ENCODE measurements at places on chromosomes 2 and 18.

- DNase-seq = no peak
These were observed 41.5 kb upstream of the DSC1 start for GRCh38 chr18:31204166-31204565.

GRCh38 chr2:192535956-192536921 is 341.5 kb upstream of the TMEFF2 start:
- DNase-seq = no peak

GRCh38 chr2:232386740-232387450 is 8.3 kb downstream of the ALPP start:
- DNase-seq = no peak

DNA sequence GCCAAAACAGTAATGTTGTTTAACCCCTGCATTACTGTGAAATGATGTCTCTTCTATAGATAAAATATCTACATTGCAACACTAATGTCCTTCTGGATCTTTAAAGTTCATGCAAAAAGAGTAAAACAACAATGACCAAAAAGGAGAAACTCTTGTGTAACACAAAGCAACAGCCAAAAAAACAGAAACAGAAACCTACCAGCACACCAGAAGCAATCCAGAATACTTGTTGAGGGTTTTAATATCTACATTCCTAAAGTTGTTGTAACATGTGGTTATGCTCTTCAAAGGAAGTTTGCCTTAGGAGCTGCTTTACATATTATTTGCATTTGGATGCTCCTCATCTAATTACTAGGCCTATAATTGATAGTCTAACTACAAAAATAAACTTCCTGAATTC is 157.2 kb downstream of the BABAM2 start:
- no peak for DNase-seq

GRCh38 chr18:44700652-44701051 is 20.0 kb downstream of the SETBP1 start:
- DNase-seq = no peak

DNA sequence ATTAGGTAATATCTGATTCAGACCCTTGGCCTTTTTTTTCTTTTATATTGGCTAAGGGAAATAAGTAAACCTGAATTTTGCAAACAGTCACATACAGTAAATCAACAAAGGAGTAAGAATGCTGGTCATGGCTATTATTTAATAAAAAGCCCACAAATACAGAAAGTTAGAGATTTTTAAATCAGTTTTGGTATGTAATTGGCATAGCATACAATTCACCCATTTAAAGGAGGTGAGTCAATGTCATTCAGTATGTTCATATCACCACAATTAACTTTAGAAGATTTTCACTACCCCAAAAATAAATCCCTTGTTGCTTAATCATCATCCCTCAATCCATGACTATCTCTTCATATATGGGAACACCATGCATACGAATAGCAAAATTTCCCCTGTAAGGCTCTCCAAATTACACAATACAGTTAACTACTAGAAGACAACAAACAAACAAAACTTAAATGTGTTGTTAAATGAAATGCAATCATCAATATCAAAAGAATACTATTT is 45.9 kb upstream of the NYAP2 start:
- no peak for DNase-seq

GRCh38 chr18:21452276-21452780 is 148.2 kb downstream of the ESCO1 start:
- DNase-seq = no peak

- no peak for DNase-seq
These were observed 34.1 kb upstream of the GNAL start for GRCh38 chr18:11654736-11655605.

DNA sequence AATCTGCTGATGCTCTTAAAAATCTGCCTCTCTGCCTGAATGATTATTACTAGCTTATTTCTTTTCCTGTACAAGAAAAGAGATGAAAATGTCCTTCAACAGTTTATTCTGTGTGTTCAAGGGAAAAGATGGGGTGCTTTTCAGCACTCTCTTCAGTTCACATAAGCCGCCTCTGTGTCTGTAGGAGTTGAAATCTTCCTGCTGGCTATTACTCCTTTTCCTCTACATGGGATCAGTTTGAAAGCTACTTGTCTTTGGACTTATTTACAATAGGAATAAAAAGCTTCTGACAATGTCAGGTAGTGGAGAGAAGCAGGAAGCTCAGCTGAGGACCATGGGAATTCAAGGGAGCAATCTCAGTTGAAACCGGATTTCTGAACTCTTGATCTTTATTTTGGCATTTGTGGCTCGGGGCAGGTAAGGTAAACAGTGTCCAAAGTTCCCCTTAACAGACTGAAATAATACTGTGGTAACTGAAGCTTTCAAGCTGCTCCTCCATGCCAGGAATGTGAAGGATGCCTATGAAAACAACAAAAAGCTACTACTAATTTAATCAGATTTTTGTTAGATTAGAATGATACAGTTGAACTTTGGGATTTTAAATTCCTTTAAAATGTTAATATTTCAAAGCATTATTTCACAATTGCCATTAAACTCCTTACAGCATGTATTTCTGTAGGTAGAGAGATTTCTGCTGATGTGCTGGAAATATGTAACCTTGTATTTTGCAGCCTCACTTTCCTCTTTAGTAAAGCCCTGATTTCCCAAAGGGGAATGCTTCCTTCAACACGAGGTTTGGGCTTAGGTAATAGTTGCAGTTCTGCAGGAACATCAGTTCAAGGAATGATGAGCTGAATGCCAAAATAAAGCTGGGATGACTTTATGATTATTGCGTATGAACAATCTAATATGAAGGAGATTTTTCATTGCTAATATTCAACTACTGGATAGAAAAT is 43.6 kb downstream of the MAPRE2 start:
- DNase-seq = no peak

GRCh38 chr2:223625652-223626051 is 23.5 kb upstream of the SCG2 start:
- no peak for DNase-seq

- DNase-seq = no peak
These were observed 120.8 kb downstream of the RHBDD1 start for GRCh38 chr2:226956659-226957058.

DNA sequence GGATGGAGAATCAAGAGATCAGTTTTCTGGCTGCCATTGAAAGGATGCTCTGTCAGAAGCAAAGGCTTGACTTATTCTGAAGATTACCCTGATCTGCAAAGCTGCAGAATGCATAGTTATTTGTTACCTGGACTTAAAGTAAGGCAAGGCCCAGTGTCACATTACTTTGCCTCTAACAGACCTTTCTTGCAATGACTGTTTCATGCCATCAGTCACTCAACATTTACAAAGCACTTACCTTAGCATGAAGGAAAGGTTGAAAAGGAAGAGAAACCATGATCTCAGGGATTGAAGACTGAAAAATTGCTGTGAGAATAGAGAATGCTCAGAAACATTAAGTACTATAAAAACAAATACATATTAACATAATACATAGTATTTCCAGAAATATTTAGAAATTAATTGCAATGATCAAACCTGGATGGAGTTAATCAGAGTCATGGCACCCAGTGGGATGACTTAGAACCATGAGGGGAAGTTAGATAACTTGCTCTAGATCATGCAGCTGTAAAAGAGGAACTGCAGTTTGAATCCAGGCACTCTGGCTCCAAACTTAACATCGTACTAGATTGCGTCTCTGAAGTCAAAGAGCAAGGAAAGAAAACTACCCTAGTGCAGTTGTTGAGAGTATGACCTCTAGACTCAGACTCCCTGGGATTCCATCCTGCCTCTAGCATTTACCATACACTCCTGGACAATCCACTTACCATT is 26.5 kb upstream of the FAM117B start:
- DNase-seq = no peak

DNA sequence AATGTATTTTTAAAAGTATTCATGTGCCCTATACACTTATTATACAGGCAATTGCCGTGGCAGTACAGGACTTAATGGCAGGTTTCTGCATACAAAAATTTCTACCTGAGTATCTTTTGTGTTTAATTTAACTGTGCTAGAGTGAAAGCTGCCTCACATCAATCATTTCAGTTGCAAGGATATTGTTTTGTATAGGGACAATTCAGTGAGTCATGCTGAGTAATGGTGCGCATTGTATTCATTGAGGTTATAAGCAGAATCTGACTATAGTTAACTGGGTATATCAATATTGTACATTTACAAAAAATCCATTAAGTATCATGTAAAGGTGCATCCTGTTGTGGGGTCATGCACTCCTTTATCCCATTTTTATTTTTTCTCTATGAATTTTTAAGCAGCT is 121.5 kb downstream of the GCA start:
- no peak for DNase-seq

DNA sequence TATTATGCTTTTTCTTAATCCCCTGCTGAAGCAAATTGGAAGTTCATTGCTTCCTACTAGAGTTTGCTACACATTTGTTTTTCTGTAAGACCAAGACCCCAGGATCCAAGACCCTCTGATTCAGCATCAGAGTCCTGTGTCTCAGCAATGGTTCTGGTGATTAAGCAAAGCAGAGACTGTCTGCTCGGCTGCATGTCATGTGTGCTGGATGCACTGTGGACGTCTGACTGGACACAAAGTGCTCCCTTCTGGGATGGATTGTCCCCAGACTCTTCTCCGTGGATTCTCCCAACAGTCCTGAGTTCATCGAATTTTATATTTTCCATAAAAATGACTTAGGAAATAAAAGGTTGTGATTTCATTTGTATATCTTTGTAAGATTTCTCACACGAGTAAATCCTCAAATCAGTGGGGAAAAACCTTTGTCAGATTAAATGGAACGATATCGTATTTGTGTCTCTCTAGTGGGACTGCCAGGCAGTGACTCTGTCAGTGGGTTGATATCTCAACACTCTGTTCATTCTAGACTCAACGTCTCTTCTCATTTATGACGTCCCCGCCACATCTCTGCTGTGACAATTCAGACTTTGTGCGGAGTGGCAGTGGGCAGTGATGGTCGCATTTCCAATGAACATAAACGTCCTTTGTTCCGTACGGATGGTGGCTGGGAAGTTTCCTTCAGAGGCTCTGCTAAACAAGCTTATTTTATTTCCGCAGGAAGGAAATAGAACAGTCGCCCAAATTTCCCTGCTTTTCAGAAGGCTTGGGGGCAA is 58.6 kb downstream of the NCAPH start:
- DNase-seq = no peak

DNA sequence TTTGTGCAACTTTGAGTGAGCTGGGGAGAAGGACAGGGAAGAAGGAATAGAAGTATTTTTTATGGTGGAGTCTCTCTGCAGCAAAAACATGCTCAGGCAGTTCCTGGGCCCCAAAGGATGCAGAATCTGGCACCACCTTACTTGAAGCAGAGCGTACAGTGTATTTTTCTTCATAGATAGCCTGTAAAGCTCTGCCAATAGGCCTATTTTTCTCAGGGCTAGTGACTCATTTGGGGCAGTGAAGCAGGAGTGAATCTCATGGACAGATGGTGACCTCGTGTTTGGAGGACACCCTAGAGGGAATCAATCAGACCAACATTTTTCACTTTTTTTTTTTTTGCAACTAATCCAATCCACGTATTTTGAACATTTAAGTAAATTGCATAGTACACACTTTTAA is 268.1 kb upstream of the CXCR4 start:
- no peak for DNase-seq

GRCh38 chr2:108278631-108279030 is 10.1 kb upstream of the SULT1C2 start:
- DNase-seq = no peak

GRCh38 chr2:151543876-151544275 is 134.2 kb downstream of the RIF1 start:
- no peak for DNase-seq

GRCh38 chr18:23716966-23717365 is 27.7 kb downstream of the LAMA3 start:
- DNase-seq = no peak

DNA sequence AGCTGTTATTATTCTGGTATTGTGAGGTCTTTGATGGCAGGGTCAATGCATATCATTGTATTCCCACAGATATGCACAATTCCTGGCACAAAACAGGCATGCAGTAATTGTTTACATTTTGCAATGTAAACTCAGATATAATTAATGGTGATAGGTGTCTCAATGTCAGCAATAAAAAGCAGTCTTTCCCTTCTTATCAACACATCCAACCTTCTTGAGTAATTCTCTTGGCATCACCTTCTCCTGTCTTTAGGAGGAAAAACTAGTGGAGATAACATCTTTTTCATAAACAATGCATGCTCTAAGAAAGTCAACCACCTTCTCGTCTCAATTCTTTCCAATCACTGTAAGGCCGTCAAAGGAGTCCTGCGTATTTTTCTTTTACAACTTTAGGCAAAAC is 313.3 kb upstream of the GULP1 start:
- DNase-seq = no peak

GRCh38 chr2:174778085-174778981 is 14.1 kb upstream of the CHRNA1 start:
- DNase-seq = peak; percentile 10

DNA sequence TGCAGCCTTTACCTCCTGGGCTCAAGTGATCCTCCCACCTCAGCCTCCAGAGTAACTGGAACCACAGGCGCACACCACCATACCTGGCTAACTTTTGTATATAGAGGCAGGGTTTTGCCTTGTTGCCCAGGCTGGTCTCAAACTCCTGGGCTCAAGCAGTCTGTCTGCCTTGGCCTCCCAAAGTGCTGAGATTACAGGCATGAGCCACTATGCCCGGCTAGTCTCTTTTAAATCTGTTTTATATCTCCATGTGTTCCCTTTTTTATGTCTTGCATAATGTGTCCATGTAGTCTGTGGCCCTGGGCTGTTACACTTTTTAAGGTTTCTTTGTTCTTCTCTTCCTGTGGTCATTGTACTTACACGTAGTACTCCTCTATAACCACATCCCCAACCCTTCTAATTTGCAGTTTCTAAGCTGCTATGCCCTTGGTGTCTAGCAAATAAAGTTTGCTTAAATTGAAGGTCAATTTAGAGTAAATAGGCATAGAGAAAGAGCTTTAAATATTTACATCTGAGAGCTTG is 168.2 kb downstream of the MCFD2 start:
- no peak for DNase-seq

DNA sequence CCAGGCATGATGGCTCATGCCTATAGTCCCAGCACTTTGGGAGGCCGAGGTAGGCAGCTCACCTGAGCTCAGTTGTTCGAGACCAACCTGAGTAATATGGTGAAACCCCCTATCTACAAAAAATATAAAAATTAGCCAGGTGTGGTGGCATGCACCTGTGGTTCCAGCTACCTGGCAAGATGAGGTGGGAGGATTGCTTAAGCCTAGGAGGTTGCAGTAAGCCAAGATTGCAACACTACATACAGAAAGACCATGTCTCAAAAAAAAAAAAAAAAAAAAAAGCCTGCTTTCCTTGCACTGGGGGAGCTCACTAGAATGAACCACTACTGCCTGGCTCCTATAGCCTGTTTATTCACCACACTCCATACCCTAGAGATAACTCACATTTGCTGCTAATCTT is 7.4 kb upstream of the MAT2A start:
- no peak for DNase-seq

- DNase-seq = no peak
These were observed 70.4 kb upstream of the DTNA start for GRCh38 chr18:34639687-34640086.

DNA sequence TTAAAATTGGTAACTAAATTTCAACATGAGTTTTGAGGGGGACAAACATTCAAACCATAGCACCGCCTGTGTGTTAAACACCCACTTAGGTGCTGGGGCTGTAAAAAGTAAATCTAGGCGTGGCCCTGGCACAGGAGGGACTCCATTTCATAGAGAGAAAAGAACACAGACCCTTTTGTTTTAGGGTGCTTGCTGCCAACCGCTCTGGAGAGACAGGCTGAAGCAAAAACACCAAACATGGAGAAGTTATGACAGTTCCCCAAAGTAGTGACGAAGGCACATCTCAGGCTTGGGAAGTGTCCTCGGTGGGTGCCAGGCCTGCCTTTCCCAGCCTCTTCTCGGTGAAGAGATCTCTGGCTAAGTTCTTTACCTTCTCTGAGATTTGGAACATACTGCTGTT is 5.1 kb downstream of the ACTG2 start:
- DNase-seq = no peak

All from DMS153 (cell line).